ENCODE measurements at places on chromosomes 1 and 21.
A peak's percentile ranks its signal among the peaks of the same experiment; 100 is the strongest.

DNA sequence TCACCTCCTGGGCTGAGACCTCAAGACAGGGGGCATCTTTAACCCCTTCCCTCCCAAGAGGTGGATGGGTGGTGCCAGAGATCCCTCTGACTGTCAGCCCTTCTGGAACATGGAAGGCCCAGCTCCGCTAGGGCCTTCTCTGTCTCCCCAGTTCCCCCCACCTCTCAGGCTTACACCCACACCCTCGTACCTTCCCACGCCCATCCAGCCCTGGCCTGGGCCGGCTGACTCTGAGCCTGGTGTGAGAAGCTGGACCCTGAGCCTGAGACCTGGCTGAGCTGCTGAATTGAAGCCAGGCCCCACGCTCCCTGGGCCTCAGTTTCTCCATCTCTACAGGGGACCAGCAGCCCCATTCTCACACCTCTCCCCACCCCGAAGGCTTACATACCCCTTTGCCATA, 5.4 kb downstream of the EPHA2 start:
- no peak for ATAC-seq

DNA sequence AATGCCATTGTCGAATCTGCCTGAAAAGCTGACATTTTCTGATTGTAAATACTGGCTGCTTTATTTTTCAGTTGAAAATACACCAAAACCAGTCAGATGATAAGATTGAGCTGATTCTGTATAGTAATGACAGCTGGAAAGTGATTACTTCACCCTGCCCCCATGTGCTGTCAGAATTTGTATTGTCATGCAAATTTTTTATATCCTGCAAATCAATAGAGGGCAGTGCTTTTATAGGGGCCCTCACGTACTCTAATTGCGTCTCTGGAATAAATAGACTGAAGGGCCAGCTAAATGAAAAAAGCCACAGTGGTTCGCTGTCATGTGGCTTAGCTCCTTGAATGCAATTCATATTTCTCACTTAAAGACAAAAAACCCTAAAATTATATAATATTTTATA, 208.6 kb downstream of the LHX8 start:
- no peak for ATAC-seq

GRCh38 chr1:88910401-88910800, 19.0 kb upstream of the GTF2B start:
- no peak for ATAC-seq

- ATAC-seq = no peak
Measured at GRCh38 chr1:109242387-109242786, 7.0 kb upstream of the CELSR2 start.

GRCh38 chr1:228684607-228685006, 50.7 kb upstream of the RHOU start:
- no peak for ATAC-seq

GRCh38 chr1:183739741-183740271, 65.1 kb upstream of the RGL1 start:
- ATAC-seq = no peak

GRCh38 chr1:184056921-184057555, 5.5 kb downstream of the TSEN15 start:
- peak; percentile 87 for ATAC-seq

DNA sequence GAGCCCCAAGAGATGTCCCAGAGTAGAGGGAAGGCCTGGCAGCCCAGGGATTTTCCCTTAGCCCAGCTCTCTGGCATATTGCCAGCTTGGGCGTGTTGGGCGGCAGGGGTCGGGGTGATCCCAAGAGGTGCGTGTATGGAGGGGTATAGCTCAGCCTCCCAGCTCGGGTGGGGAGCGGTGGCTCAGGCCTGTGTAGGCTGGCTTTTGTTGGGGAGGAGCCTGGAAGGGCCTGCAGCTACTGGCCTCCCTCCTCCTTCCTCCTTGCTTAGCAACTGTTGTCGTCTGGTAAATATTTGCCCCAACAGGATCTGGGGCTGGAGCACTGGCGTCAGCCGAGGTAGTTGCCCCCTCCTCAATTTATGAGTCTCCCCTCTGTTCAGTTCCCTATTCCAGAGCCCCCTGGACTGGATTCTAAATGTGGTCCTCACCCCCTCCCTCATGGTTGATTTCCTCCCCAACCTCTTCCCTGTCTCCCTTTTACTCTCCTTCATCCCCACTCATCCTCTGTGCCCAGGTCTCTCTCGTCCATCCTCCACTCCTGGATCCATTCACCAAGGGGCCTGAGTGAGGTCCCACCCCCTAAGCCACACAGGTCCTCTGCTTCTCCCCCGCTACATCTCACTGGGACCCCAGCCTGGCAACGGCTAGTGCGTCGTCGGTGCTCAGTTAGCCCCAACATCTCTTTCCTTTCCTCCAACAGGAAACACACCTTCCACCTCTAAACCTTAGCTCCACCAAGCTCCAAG, 10.3 kb upstream of the LMNA start:
- peak; percentile 83 for ATAC-seq

DNA sequence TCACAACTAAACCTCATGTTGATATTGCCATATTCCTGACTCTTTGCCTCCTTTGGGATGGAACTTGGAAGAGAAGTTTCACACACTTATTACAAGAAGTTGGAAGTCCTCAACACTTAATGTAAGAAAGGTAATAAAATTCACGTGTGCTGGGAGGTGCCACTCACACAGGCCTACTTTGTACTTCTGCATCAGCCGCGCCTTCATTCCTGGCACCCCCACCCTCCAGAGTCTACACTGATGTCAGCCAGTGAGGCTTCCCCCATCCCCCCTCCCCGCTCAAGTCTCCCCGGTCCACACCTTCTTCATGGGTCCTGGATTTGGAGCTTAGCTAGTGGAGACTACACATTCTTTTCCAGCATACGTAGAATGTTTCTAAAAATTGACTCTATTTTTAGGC, 24.8 kb upstream of the SLC45A1 start:
- no peak for ATAC-seq

GRCh38 chr1:22828484-22829308, 118.1 kb downstream of the EPHB2 start:
- no peak for ATAC-seq

- peak; percentile 67 for ATAC-seq
Measured at GRCh38 chr1:200708769-200709168, 29.9 kb upstream of the CAMSAP2 start.
